ENCODE measurements at places on chromosomes 16 and 17. TPM values are rescaled to one million over a fixed set of nuclear protein-coding genes. Genes with fewer than 3 reads are reported as not detected.
A peak's percentile ranks its signal among the peaks of the same experiment; 100 is the strongest.

DNA sequence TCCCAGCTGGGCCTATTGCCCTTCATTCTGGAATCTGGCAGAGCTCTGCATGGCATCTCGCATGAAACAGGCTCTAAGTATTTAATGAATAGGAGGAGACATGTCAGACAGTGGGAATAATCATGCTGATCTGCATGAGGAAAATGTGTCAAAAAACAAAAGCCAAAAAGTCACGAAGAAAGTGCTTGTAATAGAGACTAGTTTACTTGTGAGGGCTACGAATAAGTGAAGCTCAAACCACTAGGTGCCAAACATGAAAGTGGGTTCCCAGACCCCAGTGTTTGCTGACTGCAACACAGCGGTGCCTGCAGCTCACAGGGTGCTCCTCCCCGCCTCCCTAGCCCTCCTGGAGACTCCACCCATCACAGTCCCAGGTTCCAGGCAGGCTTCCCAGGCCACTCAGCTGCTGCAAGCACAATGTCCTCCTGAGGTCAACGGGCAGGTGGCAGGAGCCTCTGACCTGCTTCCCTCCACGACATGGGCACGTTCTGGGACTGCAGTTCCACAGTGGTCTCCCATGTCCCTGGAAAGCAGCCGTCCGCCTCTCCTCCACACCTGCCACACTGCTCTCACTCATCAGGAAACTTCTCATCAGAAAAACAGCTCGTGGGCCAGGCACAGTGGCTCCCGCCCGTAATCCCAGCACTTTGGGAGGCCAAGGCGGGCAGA is 96.5 kb downstream of the ANKRD11 start:
- DNase-seq, result peak; percentile 76

DNA sequence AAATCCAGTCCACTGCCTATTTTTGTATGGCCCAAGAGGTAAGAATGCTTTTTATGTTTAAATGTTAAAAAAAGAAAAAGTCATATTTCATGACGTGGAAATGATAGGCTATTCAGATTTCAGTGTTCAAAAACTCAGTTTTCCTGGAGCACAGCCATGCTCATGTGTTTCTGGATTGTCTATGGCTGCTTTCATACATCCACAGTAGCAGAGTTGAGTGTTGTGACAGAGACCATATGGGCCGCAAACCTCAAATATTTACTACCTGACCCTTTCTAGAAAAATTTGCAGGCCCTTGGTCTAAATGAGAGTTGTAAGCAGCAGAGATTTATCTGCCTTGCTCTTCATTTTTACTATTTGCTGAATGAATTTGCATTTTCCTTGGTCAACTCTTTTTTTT is 264.1 kb downstream of the CBLN1 start:
- DNase-seq, result peak; percentile 6

- no peak for DNase-seq
Measured at GRCh38 chr17:2436316-2436905, 35.6 kb upstream of the MNT start.

Gene EIF4A3
- 107 TPM for total RNA-seq

- DNase-seq, result no peak
Measured at GRCh38 chr16:88656291-88656980, 5.6 kb upstream of the CYBA start.

DNA sequence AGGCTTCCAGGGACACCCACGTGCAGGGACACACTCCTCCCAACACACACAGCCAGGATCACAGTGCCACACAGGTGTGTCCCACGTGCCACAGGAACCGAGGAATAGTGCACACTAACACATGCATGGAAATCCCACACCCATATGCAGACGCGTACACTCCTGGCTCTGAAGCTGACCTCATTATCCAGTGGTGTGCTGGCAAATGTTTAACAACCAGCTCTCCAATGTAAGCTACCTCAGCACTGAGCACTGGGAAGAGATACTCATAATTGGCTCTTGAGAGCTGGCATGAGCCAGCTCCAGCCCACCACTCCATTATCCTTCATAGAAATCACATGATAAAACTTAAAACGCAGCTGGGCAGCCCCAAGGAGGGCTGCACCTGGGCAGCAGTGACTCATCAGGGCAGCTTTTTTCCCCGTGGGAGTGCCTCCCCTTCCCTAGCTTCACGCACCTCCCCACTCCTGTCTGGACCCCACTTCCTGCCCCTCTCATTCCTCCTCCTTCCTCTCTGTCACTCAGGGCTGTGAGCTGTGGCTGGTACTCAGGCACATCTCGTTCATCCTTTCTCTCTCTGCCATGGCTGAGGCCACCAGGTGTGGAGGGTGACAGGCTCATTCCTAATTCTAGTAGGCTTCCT is 14.9 kb upstream of the TBX21 start:
- no peak for DNase-seq

- DNase-seq, result no peak
Measured at GRCh38 chr16:86665319-86665675, 86.9 kb downstream of the FOXL1 start.

GRCh38 chr16:28303132-28303531 is 10.8 kb downstream of the SBK1 start:
- DNase-seq, result no peak

Gene CENPV
- 202 TPM for total RNA-seq

DNA sequence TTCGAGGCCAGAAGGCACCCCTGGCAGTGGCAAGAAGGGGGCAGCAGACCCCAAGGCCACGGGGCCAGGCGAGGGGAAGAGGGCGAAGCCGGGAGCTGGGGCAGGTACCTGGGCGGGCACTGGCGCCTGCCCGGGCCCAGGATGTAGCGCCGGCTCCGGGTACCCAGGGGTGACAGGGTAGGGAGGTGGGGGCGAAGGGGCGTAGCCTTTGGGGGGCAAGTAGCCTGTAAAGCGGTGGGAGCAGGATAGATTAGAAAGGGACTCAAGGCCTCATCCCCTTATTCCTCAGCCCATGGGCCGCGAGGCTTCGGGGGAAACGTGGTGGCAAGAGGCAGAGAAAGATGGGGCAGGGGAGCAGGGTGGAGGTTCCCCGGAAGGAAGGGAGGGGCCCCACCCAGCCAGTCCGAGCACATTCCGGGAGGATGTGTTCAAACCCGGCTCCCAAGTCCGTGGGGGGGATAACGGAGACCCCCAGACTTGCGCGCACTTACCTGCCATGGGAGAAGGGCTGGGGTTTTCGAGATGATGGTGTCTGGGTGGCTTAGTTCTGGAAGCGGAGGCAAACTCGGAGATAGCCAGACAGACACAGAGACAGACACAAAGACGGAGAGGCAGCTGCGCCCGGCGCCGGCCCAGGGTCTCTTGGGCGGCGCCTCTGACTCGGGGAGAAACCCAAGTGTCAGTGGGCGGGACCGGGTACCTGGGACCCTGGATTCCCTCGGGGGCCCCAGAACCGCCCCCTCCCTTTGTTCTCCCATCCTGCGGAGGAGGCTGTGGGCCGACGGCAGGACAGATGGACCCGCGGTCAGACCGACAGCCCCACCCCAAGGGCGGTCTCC is 493 bp downstream of the PLSCR3 start:
- peak; percentile 90 for DNase-seq
